ENCODE measurements at places on chromosomes 1 and 21. TPM values are rescaled to one million over a fixed set of nuclear protein-coding genes. Genes with fewer than 3 reads are reported as not detected.

HSD3B1 gene
- not detected for total RNA-seq

KCNH1 gene
- 3.1 TPM for total RNA-seq

MR1 gene
- total RNA-seq, result 1.4 TPM

MYOG gene
- total RNA-seq, result not detected

CSF3R gene
- total RNA-seq, result not detected

PRAMEF10 gene
- total RNA-seq, result not detected

IL10 gene
- not detected for total RNA-seq

SLAMF9 gene
- total RNA-seq, result 15.9 TPM

FCRL2 gene
- not detected for total RNA-seq

PTPRF gene
- 39.0 TPM for total RNA-seq

SCAMP3 gene
- 158 TPM for total RNA-seq

SEC16B gene
- 0.59 TPM for total RNA-seq

FMN2 gene
- 1.3 TPM for total RNA-seq

DPT gene
- total RNA-seq, result not detected

DMRTA2 gene
- not detected for total RNA-seq

MRPS6 gene
- total RNA-seq, result 19.1 TPM

ESPN gene
- not detected for total RNA-seq

PRR9 gene
- total RNA-seq, result 2.0 TPM

S100A7 gene
- total RNA-seq, result not detected

RGS1 gene
- not detected for total RNA-seq

DVL1 gene
- 113 TPM for total RNA-seq

PEF1 gene
- total RNA-seq, result 125 TPM

KCNN3 gene
- 0.34 TPM for total RNA-seq

LGR6 gene
- not detected for total RNA-seq

LIN9 gene
- 12.1 TPM for total RNA-seq

ANKRD35 gene
- not detected for total RNA-seq

USF1 gene
- 79.4 TPM for total RNA-seq

MFAP2 gene
- not detected for total RNA-seq

OPRD1 gene
- 0.03 TPM for total RNA-seq

SLC30A2 gene
- total RNA-seq, result not detected

REN gene
- not detected for total RNA-seq

TMEM53 gene
- 3.9 TPM for total RNA-seq

GPA33 gene
- 1.0 TPM for total RNA-seq

FBLIM1 gene
- 82.6 TPM for total RNA-seq

GPR161 gene
- 12.8 TPM for total RNA-seq

FLG2 gene
- not detected for total RNA-seq

NMNAT2 gene
- total RNA-seq, result 2.4 TPM

SMIM11 gene
- total RNA-seq, result 31.8 TPM

MTHFR gene
- 5.8 TPM for total RNA-seq

PLEKHA6 gene
- total RNA-seq, result 0.33 TPM

ARHGEF2 gene
- 96.6 TPM for total RNA-seq

CACNA1S gene
- not detected for total RNA-seq

COL16A1 gene
- 5.3 TPM for total RNA-seq

ERICH3 gene
- total RNA-seq, result not detected

HSPA6 gene
- total RNA-seq, result 1.5 TPM
